ENCODE measurements at places on chromosomes 4 and X. TPM values are rescaled to one million over a fixed set of nuclear protein-coding genes. Genes with fewer than 3 reads are reported as not detected.
A peak's percentile ranks its signal among the peaks of the same experiment; 100 is the strongest.

DNA sequence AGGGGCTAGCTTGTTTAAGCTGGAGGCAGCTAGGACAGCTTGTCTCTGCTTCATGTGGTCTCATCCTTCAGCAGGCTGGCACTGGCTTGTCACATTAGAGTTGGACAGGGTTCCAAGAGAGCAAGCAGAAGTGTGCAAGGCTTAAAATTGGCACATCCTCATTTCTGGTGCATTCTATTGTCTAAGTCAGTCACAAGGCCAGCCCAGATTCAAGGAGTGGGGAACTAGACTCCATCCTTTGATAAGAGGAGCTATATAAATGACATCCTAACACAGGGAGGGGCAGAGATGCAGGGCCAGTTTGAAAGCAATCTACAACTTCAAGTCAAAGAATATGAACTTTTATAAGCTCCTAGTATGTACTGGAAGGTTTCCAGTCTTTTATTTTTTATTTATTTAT is 313.2 kb downstream of the PTTG2 start:
- no peak for DNase-seq
- no peaks in the 10 kb centered on the region for H3K27me3 ChIP-seq
- H3K4me3 ChIP-seq: no peak overlapping the region
- no peaks in the 10 kb centered on the region for H3K36me3 ChIP-seq
- no peak overlapping the region for H3K27ac ChIP-seq
- no peaks in the 10 kb centered on the region for H3K4me1 ChIP-seq

DNA sequence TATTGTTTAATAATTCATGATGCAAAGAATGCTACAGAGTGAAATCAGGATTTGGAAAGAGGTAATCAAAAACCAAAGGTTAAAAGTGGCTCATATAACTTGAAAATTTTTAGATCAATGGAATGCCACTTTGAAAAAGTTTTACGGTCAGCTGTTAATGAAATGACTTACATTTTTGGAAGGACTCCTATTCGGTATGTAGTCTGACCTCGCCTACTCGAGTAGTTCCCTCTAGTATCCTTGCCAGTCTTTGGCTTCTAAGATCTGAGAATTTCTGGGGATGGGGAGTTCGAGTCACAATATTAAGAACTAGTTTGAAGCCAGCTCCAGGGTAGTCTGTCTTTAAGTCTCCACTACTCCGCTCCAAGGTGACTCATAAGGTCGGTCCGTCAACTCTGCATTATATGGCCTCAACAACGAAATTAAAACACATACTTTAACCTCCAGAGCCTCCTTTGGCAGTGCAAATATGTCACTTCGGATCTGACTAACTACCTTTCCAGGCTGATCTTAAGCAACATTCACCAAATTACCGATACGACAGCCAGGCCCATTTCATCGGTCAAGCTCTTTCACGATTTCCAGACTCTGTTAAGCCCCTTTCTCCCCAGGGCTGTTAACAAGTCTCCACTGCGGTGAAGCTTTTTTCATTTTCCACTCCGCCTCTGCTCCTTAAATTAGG is 733 bp upstream of the NAA15 start:
- H3K4me1 ChIP-seq: peaks cover 11% of the 10 kb centered on the region
- DNase-seq: peak; percentile 39
- H3K27me3 ChIP-seq: no peaks in the 10 kb centered on the region
- peak overlapping the region; percentile 91 for H3K4me3 ChIP-seq
- H3K27ac ChIP-seq: peak overlapping the region; percentile 84

DNA sequence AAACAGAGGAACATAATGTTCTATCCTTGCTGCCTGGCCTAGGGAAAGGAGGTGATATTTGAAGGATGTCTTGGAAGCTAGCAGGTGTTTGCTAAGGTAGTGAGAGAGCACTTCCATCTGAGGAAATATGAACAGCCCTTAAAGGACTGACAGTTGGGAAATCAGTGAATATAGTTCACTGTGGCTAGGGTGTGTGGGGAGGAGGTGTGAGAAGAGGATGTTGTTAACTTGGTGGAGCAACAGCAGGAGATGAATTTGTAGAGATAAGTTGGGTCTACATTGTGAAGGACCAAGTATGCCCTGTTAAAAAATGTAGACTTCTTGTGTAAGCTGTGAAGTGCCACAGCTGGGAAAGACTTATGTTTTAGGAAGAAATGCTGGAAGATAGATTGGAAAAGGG is 25.5 kb downstream of the TBC1D19 start:
- no peak overlapping the region for H3K27ac ChIP-seq
- no peak for DNase-seq

DNA sequence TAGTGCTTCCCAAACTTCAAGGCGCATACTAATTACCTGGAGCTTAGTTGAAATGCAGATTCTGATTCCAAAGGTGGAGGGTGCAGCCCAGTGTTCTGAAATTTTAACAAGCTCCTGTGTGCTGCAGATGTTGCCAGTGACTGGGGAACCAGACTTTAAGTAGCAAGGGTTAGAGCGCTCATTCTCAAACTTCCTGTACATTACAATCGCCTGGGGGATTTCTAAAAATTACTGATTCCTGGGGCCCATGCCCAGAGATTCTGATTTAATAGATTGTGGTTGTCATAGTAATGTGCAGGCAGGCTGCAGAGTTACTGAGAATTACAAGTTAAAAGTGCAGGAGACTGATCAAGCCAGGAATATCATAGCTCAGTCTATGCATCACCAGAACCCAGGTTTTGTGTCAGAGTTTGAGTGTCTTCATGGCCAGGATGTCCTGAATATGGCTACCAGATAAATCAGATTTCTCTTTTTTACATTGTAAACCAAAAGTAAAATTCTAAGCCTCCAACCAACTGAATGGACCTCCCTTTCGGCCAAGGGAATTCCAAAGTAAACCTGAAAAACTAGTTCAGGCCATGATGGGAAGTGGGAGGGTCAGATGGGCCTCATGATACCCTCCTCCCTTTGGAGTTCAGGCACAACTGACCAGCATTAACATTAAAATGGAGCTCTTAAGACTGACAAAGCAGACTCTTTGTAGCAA is 121.6 kb downstream of the ATXN3L start:
- H3K4me1 ChIP-seq: no peaks in the 10 kb centered on the region
- peak overlapping the region; percentile 39 for H3K27ac ChIP-seq
- DNase-seq: no peak
- H3K4me3 ChIP-seq: no peak overlapping the region

SHROOM4 gene
- total RNA-seq: 0.13 TPM
